CD4-positive, alpha-beta memory T cell (primary cell): ENCODE measurements at places on chromosomes 5 and 9. TPM values are rescaled to one million over a fixed set of nuclear protein-coding genes. Genes with fewer than 3 reads are reported as not detected.

- DNase-seq: no peak
Observed at GRCh38 chr9:108476574-108476973, 379.2 kb downstream of the ACTL7B start.

GRCh38 chr9:90919883-90920282, 118.3 kb downstream of the SYK start:
- no peak for DNase-seq

PCDHGB6 gene
- 0.11 TPM for polyA plus RNA-seq

TRPM3 gene
- not detected for polyA plus RNA-seq
